ENCODE measurements at places on chromosomes 4 and X. TPM values are rescaled to one million over a fixed set of nuclear protein-coding genes. Genes with fewer than 3 reads are reported as not detected.
A peak's percentile ranks its signal among the peaks of the same experiment; 100 is the strongest.

Gene ENPP6
- total RNA-seq, result not detected

Gene LIMCH1
- 36.6 TPM for total RNA-seq

Gene GLRA3
- total RNA-seq, result not detected

Gene PNMA3
- total RNA-seq, result not detected

Gene SERTM2
- not detected for total RNA-seq

Gene GIMD1
- total RNA-seq, result not detected

DNA sequence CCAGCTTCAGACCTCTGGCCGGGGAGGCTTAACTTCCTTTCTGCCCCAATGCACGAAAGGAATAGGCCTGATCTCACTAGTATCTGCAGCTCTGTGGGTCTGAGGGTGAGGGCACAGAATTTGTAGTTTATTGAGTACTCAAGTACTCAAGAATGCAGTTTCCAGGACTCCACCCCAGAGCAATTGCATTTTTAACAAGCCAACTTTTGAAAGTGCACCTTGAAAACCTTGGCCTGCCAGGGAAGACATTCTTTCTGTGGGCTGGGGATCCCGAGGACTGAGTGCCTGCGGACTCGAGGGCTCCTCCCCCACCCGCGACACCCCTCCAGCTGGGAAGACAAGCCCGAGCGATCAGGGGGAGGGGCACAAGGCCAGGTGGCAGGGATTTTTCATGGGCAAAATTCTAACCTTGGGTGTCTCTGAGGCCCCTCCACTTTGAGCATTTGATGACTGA, 22.4 kb downstream of the RS1 start:
- no peak overlapping the region for H3K27ac ChIP-seq
- H3K36me3 ChIP-seq, result no peaks in the 10 kb centered on the region
- no peaks in the 10 kb centered on the region for H3K4me1 ChIP-seq
- H3K4me3 ChIP-seq, result no peak overlapping the region

DNA sequence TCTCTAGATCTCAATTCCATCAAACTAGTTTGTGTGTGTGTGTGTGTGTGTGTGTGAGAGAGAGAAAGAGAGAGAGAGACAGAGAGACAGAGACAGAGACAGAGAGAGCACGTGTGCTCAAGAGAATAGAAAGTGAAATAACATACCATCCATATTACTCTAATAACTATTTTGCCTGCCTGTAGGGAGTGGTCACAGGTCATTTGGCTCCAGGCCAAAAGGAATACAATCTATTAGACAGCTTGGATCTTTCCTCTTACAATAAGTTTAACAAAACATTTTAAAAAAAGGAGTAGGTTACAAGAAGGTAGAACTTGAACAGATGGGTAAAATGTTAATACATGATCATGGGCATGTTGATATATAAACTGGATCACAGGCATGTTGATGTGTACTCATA, 76.2 kb downstream of the COL4A6 start:
- peaks cover 81% of the 10 kb centered on the region for H3K27me3 ChIP-seq
- peaks cover 19% of the 10 kb centered on the region for H3K4me1 ChIP-seq
- no peaks in the 10 kb centered on the region for H3K36me3 ChIP-seq
- H3K27ac ChIP-seq, result no peak overlapping the region

DNA sequence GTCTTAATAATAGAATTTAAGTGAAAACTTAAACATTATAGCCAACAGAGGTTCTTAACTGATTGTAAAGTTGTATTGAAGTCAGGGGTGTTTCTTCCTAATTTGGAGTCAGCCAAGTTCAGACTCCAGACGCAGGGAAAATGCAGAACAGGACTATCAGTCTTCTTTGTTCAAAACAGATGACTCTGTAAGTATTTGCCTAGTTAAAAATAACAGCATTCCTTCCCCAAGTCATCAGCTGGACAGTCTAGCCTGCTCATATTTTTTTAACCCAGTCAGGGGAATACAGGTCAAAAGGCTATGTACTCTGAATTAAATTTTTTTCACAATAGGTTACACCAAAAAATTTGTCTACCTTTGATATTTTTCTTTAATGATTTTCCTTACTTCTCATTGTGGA, 73.8 kb upstream of the DCLK2 start:
- no peak overlapping the region for H3K4me3 ChIP-seq
- H3K36me3 ChIP-seq, result no peaks in the 10 kb centered on the region
- DNase-seq, result no peak
- no peak overlapping the region for H3K27ac ChIP-seq
- H3K27me3 ChIP-seq, result no peaks in the 10 kb centered on the region

DNA sequence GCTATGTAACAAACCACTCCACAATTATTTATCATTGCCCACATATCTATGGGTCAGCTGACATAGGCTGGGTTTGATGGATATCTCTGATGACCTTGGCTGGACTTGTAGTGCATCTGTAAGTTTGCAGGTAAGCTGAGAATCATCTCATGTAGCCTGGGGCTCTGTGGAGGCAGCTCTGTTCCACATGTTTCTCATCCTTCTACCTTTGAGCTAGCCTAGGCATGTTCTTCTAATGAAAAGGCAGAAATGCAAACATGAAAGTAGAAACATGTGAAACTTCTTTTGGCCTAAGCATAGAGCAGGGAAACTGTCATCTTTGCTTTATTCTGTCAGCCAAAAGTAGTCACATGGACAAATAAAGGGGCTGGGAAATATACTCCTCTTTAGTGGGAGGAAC, 18.2 kb downstream of the MRPL1 start:
- peak; percentile 68 for DNase-seq
- H3K27ac ChIP-seq, result peak overlapping the region; percentile 87
- H3K4me3 ChIP-seq, result no peak overlapping the region
- peaks cover 52% of the 10 kb centered on the region for H3K36me3 ChIP-seq

- no peak overlapping the region for H3K4me3 ChIP-seq
- no peak overlapping the region for H3K27ac ChIP-seq
- H3K27me3 ChIP-seq, result no peaks in the 10 kb centered on the region
- H3K4me1 ChIP-seq, result no peaks in the 10 kb centered on the region
These were observed 140.1 kb upstream of the TTC29 start for GRCh38 chr4:147085781-147086180.

DNA sequence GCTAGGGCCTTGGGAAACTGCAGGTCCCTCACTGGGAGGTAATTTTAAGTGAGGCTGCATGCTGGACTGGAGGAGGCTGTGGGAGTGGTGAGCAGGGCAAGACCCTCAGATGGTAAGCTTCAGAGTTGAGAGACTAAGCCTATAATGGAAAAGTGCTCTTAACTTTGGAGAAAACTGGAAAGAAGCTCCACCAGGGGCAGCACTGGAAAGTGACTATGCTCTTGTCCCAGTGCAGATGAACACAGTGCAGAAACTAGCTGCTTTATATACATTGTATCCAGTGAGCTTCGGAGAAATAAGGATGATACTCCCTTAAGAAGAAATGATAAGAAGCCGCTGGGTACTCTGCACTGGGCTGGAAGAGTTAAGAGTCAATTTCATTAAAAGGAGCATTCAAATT, 3.2 kb upstream of the MAGEB2 start:
- no peak overlapping the region for H3K27ac ChIP-seq
- H3K27me3 ChIP-seq, result peaks cover 47% of the 10 kb centered on the region
- H3K4me1 ChIP-seq, result no peaks in the 10 kb centered on the region

DNA sequence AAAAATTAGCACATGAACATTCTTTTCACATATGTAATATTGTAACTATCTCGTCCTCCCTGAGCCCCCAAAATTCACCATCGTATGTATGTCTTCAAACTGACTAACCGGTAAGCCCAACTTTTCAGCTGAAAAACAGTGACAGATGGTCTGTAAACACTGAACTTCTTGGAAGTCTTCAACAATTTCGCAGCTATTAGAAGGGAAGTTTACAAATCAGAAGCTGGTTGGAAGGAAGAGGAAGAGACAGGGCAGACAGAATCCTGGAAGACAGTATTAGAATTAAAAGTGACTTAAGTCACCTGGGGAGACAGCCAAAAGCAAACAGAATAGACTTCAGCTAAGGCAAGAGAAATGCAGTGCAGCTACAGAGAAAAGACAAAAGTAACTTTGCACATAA, 858.4 kb downstream of the ADGRL3 start:
- H3K27me3 ChIP-seq, result no peaks in the 10 kb centered on the region
- no peak overlapping the region for H3K4me3 ChIP-seq
- no peak for DNase-seq
- no peak overlapping the region for H3K27ac ChIP-seq
- no peaks in the 10 kb centered on the region for H3K4me1 ChIP-seq

- peak; percentile 10 for DNase-seq
- no peak within 1 kb of the TSS for H3K27ac ChIP-seq
- H3K27me3 ChIP-seq, result peaks cover 29% of the 10 kb centered on the region
- H3K36me3 ChIP-seq, result no peaks in the 10 kb centered on the region
- no peak within 1 kb of the TSS for H3K4me3 ChIP-seq
- no peaks in the 10 kb centered on the region for H3K4me1 ChIP-seq
These were observed at the start of gene FDCSP for GRCh38 chr4:70225824-70226223. Gene FDCSP (plus strand): TSS chr4:70226124. CDS start chr4:70231195, 5,071 bp downstream.

DNA sequence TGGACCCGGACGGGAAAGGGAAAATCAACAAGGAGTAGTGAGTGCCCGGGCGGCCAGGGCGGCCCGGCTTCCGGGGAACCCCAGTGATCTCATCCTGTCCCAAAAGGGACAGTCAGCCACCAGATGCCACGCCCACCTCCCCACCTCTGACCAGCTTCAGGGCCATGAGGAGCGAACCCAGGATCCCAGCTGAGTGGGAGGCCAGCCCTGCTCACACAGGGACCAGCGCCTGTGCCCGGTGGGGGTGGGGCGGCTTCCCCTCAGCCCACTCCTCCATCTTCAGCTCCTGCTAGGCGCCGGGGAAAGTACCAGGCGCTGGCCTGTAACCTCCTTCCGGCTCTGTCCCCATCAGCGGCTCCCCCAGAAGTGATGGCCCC, 6.2 kb downstream of the MYL5 start:
- H3K27ac ChIP-seq, result no peak overlapping the region
- H3K36me3 ChIP-seq, result peaks cover 16% of the 10 kb centered on the region
- H3K4me1 ChIP-seq, result peaks cover 8% of the 10 kb centered on the region

All from MCF 10A (cell line).